Left cardiac atrium (tissue), 4 donors: ENCODE measurements at places on chromosomes 16 and 17.

DNA sequence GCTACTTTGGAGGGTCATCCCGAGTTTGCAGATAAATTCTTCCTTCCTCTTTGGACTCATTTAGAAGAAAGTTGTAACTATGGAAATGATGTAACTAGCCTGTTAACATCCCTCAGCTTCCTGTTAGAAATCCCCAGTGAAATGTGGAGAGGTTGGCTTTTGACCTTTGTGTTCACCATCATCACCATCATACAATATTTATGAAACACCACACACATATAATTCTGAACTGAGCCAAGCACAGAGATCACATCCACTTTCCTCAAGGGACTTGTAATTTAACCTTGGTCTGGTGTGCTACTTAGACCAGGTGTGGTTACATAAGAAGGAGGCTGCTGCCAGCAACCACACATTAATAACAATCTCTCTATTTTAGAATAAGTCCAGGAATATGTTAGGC lies 2.5 kb downstream of the CAPNS2 start:
- DNase-seq = no peak

GRCh38 chr17:13152501-13152900 lies 134.7 kb upstream of the ELAC2 start:
- no peak for DNase-seq

DNA sequence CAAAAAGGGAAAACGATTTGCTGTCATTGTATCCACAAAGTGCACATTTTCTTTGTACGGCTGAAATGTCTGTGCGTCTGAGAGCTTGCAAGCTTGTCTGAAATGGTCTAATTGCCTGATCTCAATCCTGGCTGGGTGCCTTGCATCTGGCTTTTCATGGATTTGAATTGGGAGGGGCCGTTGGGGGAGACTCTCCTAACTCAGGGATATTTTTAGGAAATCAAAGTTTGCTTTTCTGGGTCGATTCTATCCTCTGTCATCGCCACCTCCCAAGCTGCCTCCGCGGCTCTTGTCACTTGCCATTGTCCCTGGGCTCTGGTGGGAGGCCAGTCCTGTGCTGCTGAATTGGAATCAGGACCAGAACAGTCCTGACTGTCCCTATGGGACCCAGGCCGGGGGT lies 33.3 kb upstream of the MGAT5B start:
- no peak for DNase-seq

DNA sequence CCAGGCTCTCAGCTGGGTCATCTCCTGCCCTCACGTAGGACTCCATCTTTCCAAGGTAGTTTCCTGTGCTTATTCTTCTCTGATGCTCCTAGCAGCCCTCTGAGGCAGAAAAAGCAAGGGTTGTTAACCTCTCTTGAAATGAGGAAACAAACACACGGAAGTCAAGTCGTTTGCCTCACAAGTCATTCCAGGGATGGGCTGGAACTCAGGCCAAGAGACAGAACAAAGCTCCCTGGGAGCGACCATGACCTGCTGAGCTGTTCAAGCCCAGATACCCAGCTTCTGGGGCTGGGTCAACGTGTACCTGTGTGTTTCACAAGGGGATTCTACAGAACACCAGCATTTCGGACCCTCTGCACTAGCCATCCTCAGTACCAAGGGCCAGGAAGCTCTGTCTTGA lies 28.1 kb downstream of the SRL start:
- DNase-seq = no peak

DNA sequence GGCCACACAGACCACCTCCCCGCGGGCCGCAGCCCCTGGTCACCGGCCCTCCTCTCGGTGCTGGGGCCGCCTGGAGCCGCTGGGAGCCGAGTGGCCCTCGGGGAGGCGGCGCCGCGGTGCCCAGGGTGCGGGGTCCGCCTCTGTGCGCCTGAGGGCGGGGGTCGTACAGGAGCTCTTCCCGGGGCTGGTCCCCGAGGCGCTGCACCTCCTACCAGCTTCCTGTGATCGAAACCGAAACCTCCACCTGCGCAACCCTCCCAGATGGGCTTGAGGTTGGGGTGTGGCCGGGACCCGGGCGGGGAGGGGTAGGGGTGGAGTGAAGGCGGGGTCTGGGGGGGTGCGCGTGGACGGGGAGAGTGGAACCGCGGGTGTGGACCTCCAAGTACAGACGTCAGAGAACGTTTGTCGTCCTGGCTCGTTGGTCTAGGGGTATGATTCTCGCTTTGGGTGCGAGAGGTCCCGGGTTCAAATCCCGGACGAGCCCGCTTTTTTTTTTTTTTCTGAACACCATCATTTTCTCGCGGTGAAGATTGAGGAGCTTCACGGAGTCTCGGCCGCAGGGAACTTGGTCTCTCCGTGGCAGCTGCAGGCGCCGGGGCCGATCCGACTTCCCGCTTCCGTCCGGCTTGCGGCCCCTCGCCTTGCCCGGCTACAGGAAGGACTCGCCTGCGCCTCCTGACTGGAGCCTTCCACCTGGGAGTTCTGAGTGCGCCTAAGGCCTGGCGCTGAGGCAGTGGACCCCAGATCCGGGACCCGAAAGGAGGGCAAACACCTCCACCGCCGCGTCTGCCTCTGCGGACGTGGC lies 23.9 kb downstream of the ZNF213 start:
- peak; percentile 90 for DNase-seq
